ENCODE measurements at places on chromosomes 2 and 18. TPM values are rescaled to one million over a fixed set of nuclear protein-coding genes. Genes with fewer than 3 reads are reported as not detected.

GRCh38 chr18:46302528-46303485, 198.6 kb downstream of the HAUS1 start:
- no peak overlapping the region for H3K27ac ChIP-seq
- H3K4me1 ChIP-seq, result no peaks in the 10 kb centered on the region

GRCh38 chr2:179686718-179687342, 174.6 kb downstream of the ZNF385B start:
- no peaks in the 10 kb centered on the region for H3K36me3 ChIP-seq
- DNase-seq, result peak; percentile 69
- H3K27ac ChIP-seq, result no peak overlapping the region
- no peaks in the 10 kb centered on the region for H3K27me3 ChIP-seq
- H3K4me1 ChIP-seq, result peaks cover 25% of the 10 kb centered on the region
- H3K4me3 ChIP-seq, result no peak overlapping the region

DNA sequence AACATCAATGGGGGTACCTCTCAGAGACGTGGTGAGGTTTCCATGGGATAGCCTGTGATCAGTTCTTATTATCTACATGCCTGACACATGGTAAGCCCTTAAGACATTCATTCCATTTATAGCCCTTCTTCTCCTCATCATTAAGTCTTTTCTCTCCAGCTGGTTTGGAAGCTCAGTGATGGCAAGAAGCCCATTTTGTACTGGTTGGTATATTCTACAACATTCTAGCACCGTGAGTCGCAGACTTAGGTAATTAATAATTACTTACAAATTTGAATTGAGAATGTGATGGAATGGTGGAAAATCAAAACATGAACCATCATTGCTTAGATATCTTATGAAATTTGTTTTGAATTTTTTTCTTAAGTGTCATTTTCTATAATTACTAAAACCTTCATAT, 472.6 kb downstream of the DLGAP1 start:
- H3K4me1 ChIP-seq, result peaks cover 40% of the 10 kb centered on the region
- H3K27ac ChIP-seq, result peak overlapping the region; percentile 37
- H3K36me3 ChIP-seq, result no peaks in the 10 kb centered on the region
- DNase-seq, result peak; percentile 52
- H3K4me3 ChIP-seq, result no peak overlapping the region

- peak; percentile 45 for DNase-seq
- H3K4me1 ChIP-seq, result peaks cover 4% of the 10 kb centered on the region
- no peaks in the 10 kb centered on the region for H3K36me3 ChIP-seq
- H3K27me3 ChIP-seq, result no peaks in the 10 kb centered on the region
- H3K27ac ChIP-seq, result no peak overlapping the region
Observed at GRCh38 chr2:229392196-229392595, 121.1 kb upstream of the PID1 start.

GRCh38 chr2:140076164-140076563, 1296.0 kb upstream of the NXPH2 start:
- H3K4me1 ChIP-seq, result no peaks in the 10 kb centered on the region
- DNase-seq, result no peak
- no peaks in the 10 kb centered on the region for H3K36me3 ChIP-seq
- H3K27me3 ChIP-seq, result no peaks in the 10 kb centered on the region

GALNT3 gene
- total RNA-seq, result not detected

- no peak for DNase-seq
- H3K4me1 ChIP-seq, result peaks cover 17% of the 10 kb centered on the region
- H3K27ac ChIP-seq, result no peak overlapping the region
- no peaks in the 10 kb centered on the region for H3K27me3 ChIP-seq
- 0 out of 2 replicates have a peak, but pooled peaks cover 5% of the 10 kb centered on the region for H3K36me3 ChIP-seq
Observed at GRCh38 chr2:144437636-144438035, 82.3 kb downstream of the ZEB2 start.

DNA sequence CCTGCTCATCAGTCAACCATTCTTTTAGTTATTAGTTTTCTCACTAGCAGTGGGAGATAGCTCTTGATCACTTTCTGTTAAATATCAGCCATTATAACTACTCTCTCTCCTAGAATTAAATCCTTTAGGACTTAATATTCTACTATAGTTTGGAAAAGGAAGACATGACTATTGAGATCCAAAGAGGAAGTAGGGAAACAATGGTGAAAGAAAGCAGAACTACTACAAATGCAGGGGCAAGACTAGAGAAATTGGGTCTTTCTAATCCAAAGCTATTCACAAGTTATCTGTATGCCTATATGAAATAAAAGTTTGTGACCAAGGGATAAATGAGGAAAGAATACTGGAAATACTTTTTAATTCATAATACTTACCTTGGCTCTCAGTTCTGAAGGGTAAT, 65.1 kb downstream of the SRBD1 start:
- H3K27ac ChIP-seq, result no peak overlapping the region
- H3K4me3 ChIP-seq, result no peak overlapping the region
- H3K36me3 ChIP-seq, result peaks cover 11% of the 10 kb centered on the region
- no peak for DNase-seq
- H3K4me1 ChIP-seq, result no peaks in the 10 kb centered on the region

FKBP7 gene
- 18.6 TPM for total RNA-seq

DNA sequence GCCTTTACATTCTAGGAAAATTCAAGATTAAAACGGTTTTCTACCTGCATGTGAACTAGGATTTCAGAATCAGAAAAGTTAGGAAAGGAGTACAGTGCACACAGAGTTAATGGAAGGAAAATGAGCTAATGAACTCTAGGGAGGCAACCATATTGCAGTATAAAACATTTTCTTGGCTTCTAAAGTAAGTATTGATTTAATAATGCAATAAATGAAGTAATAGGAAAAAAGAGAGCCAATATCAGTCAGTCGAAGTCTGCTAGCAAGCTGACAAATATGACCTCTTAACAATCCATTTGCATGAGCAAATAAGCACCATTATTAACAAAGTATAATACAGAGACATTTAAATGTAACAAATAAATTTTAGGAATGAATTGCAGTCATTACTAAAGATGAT, 80.2 kb upstream of the COL3A1 start:
- H3K4me1 ChIP-seq, result peaks cover 21% of the 10 kb centered on the region
- no peaks in the 10 kb centered on the region for H3K27me3 ChIP-seq
- H3K4me3 ChIP-seq, result no peak overlapping the region

GRCh38 chr2:44166096-44166495, 2.6 kb upstream of the PPM1B start:
- no peak for DNase-seq
- H3K27me3 ChIP-seq, result no peaks in the 10 kb centered on the region
- H3K36me3 ChIP-seq, result no peaks in the 10 kb centered on the region
- no peak overlapping the region for H3K27ac ChIP-seq
- H3K4me1 ChIP-seq, result peaks cover 10% of the 10 kb centered on the region

DNA sequence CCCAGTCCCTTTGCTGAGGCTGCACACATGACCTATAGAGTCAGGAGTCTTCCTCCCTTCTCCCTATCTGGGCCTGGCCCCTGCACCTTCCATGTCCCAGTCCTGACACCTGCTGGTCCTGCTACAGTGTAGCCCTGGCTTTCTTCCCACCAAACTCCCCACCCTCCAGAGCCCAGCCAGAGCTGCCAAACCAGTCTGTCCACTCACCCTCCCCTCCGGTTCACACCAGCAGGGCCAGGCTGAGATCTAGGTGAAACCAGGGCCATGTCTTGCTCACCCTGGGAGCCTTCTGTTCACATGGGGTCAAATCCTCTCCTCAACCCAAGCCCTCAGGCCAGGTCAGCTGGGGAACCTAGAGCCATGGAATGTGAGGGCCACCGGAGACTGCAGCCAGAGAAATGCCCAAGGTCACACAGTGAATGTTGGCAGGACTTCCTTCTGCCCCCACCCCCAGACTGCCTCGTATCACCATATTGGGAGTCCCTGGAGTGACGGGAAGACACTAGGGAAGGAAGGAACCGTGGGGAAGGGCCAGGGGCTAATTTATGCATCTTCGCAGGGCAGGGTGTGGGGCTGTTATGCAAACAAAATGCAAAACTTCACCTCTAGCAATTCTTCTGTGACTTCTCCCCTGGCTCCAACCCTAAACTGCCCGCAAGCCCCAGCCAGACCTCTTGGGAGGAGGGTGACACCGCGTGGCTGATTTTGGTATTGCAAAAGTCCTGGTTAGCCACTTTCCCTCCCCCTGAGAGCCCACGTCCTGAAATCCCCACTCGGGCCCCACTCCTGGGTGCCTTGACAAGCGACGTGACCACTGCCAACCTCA, 14.6 kb downstream of the TNS1 start:
- H3K27ac ChIP-seq, result peak overlapping the region; percentile 33
- H3K36me3 ChIP-seq, result peaks cover 10% of the 10 kb centered on the region
- no peaks in the 10 kb centered on the region for H3K27me3 ChIP-seq

NT5C1B gene
- not detected for total RNA-seq

- H3K4me1 ChIP-seq, result peaks cover 8% of the 10 kb centered on the region
- H3K4me3 ChIP-seq, result no peak overlapping the region
- no peaks in the 10 kb centered on the region for H3K27me3 ChIP-seq
- H3K27ac ChIP-seq, result no peak overlapping the region
Observed at GRCh38 chr2:9914384-9915065, 37.0 kb upstream of the GRHL1 start.

DNA sequence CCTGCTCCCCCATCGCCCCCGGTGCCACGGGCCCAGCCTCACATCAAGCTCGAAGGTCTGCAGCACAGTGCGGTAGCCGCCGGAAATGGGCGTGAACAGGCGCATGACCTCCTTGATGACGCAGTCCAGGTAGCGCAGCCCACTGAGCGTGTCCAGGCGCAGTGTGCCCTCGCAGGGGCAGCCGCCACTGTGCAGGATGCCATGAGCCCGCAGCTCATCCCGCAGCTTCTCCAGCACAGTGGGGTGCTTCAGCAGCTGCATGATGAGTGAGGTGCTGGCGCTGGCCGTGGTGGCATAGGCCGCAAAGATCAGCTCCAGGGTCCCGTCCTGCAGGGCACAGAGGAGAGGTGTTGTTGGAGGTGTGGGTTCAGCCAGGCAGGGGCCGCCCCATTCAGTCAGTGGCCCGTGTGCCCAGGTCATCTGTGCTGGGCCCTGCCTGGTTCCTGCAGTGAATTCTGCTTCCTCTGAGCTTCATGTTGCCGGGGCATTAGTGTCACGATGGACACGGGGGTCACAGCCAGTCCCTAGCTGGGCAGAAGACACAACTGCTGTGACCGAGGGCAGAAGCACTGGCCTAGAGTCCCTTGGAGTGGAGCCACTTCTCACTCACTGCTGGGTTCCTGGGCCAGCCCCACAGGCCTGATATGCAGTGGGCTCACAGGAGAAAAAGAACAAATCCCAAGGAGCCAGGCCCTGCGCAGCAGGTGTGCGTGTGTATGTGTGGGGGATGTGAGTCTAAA, 14.5 kb downstream of the CYP26B1 start:
- H3K4me1 ChIP-seq, result no peaks in the 10 kb centered on the region
- no peaks in the 10 kb centered on the region for H3K36me3 ChIP-seq
- H3K27me3 ChIP-seq, result no peaks in the 10 kb centered on the region

- no peaks in the 10 kb centered on the region for H3K27me3 ChIP-seq
- no peak overlapping the region for H3K4me3 ChIP-seq
- no peaks in the 10 kb centered on the region for H3K4me1 ChIP-seq
Observed at GRCh38 chr2:203191961-203192360, 46.9 kb upstream of the CYP20A1 start.

GRCh38 chr18:2602844-2603243, 31.5 kb downstream of the NDC80 start:
- H3K4me1 ChIP-seq, result peaks cover 4% of the 10 kb centered on the region
- H3K4me3 ChIP-seq, result no peak overlapping the region
- no peak overlapping the region for H3K27ac ChIP-seq
- no peaks in the 10 kb centered on the region for H3K27me3 ChIP-seq
- no peak for DNase-seq
